Amniotic stem cell (primary cell): ENCODE measurements at places on chromosomes 7 and 10.

DNA sequence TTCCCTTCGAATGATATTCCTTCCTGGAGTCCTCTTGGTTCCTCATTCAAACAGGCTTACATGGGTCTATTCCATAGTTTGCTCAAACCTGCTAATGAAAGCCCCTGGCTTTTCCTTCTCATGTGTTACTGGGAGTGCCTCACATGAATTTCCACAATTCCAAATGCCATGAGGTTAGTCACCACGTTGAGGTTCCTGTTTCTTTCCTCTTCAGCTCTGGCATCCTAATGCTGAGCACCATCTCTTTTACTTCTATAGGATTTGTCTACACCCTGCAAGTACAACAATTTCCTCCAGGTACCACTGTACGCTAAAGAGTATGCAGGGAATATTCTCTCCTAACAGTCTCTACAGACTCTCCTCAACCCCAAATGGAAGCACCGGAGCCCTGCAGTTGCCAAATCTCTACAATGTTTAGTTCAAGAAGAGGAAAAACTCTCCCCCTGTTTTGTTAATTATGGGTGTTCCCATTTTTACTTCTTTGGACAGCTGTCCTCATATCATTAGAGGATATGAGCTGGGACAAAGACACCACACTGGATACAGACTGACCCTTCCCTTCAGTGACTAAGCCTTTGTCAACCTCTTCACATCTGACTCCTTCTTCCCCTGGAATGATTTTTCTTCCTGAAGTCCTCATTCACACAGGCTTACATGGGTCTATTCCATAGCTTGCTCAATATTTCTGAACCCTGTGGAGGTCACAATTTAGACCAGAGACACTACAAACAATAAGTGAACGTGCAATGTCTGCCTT lies 145.8 kb upstream of the BET1 start:
- no peak for DNase-seq

- DNase-seq: no peak
Observed at GRCh38 chr7:49398746-49399145, 374.7 kb upstream of the VWC2 start.

DNA sequence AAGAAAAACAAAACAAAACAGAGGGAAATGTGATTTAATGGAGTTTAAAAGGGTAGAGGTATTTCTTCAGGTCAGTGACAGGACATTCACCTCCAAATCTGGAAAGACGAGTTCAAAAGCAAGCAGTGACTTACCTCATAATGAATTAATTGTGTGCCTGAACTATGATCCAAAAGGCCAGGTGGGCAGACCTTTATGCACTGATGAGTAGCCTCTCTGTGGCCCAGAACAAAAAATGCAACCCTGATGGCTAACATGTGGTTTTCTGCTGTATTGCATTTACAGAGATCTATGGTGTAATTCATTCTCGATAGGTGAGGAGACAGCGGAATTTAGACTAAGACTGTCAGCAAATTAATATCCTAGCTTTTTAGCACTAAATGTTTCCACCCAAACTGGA lies 142.0 kb downstream of the HDAC9 start:
- DNase-seq: no peak

DNA sequence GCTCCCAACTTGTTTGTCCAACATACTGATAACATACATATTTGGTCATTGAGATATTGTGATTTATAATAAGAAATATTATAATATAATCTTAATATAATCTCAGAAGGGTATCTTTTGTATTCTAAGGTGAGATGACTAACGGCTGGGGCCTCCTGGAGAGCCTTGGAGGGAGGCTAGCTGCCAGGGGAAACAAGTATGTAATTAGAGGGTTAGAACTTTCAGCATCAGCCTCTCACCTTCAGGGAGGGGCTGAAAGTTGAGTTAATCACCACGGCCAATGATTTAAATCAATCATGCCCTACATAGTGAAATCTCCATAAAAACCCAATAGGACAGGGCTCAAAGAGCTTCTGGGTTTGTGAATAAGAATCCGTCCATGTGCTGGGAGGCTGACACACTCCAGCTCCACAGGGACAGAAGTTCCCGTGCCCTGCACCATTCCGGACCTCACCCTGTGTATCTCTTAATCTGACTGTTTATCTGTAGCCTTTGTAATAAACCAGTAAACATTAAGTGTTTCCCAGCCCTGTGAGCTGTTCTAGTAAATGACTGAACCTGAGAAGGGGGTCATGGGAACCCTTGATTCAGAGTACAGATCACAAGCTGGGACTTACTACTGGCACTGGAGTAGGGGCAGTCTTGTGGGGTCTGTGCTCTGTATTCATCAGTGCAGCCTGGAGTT lies 86.3 kb upstream of the STEAP1B start:
- DNase-seq: no peak
